IPS-NIHi11 (cell line): ENCODE measurements at places on chromosomes 12 and 14.

- DNase-seq: no peak
Measured at GRCh38 chr14:32142341-32142740, 59.5 kb upstream of the RNU6-7 start.

DNA sequence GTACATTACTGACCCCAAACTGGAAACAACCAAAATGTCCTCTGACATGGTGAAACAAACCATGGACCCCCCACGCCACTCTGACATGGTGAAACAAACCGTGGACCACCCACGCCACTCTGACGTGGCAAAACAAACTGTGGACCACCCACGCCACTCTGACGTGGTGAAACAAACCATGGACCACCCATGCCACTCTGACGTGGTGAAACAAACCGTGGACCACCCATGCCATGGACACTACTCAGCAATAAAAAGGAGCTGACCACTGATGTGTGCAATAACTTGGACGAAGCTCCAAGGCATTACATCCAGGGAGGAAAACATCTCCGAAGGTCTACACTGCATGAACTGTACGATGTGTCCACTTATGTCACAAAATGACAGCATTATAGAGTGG lies 3.1 kb upstream of the GOLGA3 start:
- DNase-seq: no peak

- peak; percentile 27 for DNase-seq
Measured at GRCh38 chr12:13044906-13045299, 722 bp downstream of the FAM234B start.

DNA sequence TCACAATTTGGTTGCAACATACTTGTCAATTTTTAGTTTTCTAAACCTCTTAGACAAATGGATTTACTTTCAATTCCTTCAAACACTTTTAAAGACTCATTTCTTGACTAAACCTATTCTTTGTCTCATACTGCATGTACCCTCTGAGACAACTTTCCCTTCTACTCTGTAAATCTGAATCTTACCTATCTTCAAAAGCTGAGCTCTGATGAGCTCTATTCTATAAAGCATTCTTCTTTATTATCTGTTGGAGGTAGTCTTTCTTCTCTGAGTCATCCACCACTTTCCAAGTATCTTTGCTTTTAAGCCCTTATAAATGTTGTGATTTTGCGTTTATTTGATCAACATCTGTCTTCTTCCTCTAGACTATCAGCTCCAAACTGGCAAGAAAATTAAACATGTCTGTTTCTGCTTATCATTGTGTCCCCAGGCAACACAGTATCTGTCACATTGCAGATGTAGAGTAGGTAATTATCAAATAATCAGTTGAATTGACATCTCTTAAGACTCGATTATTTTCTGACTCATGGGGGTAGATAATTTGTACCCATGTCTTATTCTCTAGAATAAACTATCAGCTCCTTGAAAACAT lies 265.6 kb upstream of the FAR2 start:
- DNase-seq: no peak

DNA sequence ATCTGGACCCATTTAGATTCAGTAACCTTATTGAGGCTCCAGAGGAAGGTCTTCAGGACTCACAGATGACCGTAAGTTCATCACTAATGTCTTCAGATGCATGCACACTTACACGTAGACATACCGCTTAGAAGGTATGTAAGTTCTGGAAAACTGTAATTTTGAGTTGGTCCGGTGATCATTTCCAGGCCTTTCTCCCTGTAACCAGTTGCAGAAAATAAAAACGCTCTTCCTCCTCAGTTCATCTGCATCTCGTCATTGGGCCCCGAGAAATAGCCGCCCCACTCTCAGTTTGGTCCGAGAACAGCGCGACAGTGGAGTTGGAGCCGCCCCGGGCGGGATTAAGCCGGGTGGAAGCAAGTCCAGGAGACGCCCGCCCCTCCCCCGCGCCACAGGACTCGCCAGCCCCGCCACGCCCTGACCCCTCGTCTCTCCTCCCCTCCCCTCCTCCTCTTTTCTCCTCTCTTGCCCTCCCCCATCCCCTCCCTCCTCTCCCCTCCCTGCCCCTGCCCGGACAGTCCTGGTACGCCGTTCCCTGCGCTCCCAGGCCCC lies 83.7 kb downstream of the TNFAIP2 start:
- DNase-seq: peak; percentile 70

DNA sequence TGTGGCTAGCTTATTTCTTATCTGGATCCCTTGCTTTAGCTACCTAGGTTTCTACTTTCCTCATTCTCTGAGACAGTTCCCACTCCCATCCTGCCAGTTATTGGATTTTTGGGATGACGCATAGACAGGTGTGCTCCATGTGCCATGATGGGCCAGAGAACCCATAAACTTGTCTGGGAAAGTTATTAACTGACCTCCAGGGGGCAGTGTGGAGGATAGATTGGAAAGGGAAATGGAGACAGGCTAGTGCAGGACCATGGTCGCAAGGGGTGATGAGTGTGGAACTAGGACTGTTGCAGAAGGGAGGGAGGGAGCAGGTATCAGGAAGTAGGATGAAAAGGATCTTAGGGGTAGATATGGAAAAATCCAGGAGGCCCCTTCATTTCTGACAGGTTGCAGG lies 80.3 kb downstream of the ESRRB start:
- DNase-seq: peak; percentile 78

DNA sequence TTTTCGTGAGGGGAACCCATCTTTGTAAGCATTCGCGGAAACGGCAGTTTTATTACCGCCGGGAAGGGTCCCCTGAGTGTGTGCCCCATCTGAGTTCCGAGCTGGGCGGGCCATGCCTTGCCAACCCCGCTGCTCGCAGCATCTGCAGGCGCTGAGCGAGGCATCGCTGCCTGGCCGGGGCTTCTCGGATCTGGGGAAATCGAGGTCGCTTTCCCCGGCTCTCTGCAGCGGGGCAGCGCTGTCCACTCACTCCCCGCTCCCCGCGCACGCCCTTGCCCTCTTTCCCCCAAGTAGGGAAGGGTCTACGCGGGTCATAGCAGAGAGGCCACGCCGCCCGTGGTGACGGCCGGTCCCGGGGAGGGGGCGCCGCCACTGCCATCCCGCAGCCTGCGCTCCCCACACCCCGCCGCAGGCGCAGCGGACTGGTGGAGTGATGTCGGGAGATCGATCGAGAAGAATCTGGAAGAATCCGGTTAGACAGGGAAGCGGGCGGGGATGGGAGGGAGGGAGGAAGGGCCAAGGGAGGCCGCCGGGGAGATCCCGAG lies 507 bp upstream of the FKBP4 start:
- peak; percentile 82 for DNase-seq

DNA sequence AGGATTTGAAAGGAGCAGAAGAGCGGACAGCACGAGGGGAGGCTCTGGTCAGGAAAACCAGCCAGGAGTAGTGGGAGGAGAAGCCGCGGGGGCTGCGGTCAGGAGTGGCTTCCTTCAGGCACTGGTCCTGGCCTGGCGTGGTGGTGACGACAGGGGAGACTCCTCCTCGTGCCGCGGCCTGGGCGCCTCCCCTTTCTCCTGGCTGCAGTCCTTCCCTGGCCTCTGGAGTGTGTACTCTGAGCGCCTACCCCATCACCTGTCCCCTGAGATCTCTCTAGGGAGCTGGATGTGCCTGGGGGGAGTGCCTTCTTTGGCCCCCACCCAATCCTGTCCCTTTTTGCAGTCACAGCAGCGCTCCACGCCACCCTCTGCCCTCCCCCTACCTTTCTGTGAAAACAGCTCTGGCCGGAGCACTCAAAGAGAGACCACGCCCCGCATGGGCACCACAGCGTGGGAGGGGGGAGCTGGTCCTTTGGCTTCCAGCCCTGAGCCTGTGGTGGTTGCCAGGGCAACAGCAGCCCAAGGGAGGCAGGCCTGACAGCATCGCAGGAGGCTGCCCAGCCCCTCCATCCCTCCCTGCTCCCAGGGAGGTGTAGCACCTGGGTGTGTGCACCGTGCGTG lies 125.9 kb downstream of the CALM1 start:
- DNase-seq: no peak

- DNase-seq: peak; percentile 88
Measured at GRCh38 chr14:71932229-71932981, at the start of gene RGS6. RGS6 (plus strand) TSS chr14:71932429.

DNA sequence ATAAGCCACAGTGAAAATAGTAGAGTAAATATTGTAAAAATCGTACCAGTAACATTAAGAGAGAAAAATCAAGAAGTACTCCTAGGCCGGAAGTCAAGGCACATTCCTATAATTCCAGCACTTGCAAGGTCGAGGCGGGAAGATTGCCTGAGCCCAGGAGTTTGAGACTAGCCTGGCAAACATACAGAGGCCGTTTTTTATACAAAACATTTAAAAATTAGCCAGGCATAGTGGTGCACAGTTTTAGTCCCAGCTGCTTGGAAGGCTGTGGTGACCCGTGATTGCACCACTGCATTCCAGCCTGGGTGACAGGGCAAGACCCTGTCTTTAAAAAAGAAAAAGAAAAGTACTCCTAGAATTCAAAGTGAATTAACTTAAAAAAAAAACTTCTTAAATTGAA lies 341.8 kb downstream of the C12orf50 start:
- DNase-seq: no peak

DNA sequence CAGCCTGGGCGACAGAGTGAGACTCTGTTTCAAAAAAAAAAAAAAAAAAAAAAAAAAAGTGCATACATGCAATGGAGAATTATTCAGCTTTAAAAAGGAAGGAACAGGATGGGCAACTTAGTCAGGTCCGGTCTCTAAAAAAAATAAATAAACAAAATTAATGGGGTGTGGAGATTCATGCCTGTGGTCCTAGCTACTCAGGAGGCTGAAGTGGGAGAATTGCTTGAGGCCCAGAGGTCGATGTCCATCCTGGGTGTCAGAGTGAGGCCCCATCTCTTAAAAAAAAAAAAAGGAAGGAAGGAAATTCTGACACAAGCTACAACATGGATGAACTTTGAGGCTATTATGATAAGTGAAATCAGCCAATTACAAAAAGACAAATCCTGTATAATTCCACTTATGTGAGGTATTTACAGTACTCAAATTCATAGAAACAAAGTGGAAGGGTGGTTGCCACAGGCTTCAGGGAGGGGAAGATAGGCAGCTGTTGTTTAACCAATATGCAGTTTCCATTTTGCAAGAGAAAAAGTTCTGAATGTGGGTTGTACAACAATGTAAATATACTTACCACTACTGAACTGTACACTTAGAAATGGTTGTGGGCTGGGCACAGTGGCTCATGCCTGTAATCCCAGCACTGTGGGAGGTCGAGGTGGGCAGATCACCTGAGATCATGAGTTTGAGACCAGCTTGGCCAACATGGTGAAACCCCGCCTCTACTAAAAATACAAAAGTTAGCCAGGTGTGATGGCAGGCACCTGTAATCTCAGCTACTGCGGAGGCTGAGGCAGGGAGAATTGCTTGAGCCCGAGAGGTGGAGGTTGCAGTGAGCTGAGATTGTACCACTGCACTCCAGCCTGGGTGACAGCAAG lies 12.3 kb upstream of the APOF start:
- DNase-seq: no peak

DNA sequence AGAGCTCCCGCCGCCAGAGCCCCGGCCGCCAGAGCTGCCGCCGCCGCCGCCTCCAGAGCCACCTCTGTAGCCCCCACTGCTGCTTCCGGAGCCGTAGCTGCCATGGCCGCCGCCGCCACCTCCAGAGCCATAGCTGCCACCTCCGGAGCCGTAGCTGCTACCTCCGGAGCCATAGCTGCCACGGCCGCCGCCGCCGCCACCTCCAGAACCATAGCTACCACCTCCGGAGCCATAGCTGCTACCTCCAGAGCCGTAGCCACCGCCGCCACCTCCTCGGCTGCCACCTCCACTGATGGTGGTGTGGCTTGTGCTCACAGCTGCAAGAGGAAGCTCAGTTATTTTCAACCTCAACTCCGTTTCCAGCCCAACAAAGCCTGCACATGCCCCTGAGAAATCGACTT lies 4.9 kb downstream of the KRT1 start:
- DNase-seq: no peak

GRCh38 chr14:23535943-23536342 lies 15.6 kb downstream of the ZFHX2 start:
- DNase-seq: no peak

GRCh38 chr12:23415180-23415579 lies 534.3 kb downstream of the SOX5 start:
- DNase-seq: no peak

GRCh38 chr12:22334410-22335100 lies at the start of gene ST8SIA1:
ST8SIA1 (minus strand) TSS chr12:22334707; CDS start chr12:22334232, 475 bp downstream.
- peak; percentile 53 for DNase-seq

DNA sequence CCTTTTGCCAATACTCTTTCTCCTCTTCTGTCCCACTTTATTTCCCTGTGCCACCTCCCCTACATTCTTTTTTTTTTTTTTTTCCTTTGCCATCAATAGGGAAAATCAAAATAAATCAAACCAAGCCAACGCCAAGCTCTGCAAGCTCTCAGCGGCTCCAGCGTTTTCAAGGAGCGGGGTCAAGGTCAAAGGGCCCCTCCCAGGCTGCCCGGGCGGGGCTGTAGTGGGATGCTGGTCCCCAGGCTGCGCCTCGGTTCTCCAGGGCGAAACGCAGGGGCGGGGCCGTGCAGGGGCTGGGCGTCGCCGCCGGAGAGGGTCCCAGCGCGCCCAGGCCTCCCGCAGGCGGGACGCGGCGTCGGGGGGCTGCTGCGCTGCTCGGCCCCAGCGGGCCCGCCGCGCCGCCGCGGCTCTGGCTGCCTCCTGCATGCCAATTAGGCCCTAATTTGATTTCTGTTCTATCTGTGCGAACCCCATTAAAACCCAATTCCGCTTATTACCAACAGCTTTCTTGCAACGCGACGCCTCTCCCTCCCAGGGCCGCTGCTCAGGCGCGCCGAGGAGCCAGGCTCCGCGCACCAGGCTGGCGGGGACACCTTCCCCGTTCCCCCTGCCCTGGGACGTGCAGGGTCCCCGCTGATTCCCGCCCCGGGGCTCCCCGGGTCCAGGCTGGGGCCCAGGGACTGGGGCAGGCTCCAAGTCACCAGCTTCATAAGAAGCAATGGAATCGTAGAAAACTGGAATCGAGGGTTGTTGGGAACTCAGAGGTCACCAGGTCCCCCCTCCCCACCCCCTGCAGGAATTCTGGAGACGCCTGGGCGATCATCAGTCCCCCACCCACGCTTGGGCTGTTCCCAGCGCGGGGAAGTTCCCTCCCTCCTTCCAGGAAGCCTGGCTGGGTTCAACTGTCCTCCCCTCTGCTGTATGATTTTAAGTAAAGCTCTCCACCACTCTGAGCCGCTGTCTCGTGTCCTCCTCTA lies 50.7 kb upstream of the MAP1LC3B2 start:
- DNase-seq: peak; percentile 61

GRCh38 chr14:96082420-96083300 lies 43.5 kb downstream of the C14orf132 start:
- no peak for DNase-seq

- no peak for DNase-seq
Measured at GRCh38 chr14:65035049-65035448, 48.4 kb downstream of the FNTB start.

DNA sequence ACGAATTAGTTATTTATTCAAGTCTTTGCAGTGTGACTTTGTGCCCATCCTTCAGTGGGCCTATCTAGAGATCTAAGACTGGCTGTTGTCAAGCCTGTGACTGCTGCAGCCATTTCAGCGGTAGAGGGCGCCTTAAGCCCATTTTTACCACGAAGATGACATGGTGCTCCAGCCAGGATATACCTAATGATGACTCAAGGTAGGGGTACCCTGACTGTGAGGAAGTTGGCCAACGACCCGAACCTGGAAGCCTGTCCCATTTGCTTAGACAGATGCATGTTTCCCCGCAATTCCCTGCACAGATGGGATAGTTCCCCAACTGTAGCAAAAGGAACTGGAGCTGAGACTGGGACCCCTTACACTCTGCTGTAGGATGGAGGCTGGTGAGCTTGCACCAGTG lies 41.3 kb downstream of the RAB3IP start:
- DNase-seq: peak; percentile 73

- DNase-seq: no peak
Measured at GRCh38 chr12:57692500-57692899, 1.4 kb upstream of the OS9 start.

- DNase-seq: no peak
Measured at GRCh38 chr14:75279763-75280290, 1.2 kb downstream of the FOS start.

- no peak for DNase-seq
Measured at GRCh38 chr12:572532-572899, 90.7 kb downstream of the NINJ2 start.
